CD4-positive, alpha-beta T cell (primary cell): ENCODE measurements at places on chromosomes 7 and 10.

DNA sequence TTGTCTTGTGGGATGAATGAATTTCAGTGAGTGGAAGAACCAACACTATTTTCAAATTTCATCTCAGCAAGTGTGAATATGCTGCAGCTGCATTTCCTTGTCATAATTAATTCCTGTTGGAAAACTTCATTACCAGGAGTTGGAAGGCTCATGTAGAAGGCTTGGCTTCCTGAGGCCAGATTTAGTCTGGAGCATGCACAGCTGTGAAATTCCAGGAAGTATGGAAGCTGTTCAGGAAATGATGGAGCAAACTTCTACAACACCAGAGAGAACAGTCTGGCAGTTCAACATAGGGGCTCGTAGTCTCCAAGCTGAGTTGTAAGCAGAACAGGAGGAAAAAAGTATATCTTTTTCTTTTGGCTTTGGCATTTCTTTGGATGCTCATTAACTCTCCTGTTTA lies 1439.9 kb upstream of the CELF2 start:
- no peak for DNase-seq

- DNase-seq, result no peak
Observed at GRCh38 chr10:6333086-6333485, 130.4 kb downstream of the PFKFB3 start.

DNA sequence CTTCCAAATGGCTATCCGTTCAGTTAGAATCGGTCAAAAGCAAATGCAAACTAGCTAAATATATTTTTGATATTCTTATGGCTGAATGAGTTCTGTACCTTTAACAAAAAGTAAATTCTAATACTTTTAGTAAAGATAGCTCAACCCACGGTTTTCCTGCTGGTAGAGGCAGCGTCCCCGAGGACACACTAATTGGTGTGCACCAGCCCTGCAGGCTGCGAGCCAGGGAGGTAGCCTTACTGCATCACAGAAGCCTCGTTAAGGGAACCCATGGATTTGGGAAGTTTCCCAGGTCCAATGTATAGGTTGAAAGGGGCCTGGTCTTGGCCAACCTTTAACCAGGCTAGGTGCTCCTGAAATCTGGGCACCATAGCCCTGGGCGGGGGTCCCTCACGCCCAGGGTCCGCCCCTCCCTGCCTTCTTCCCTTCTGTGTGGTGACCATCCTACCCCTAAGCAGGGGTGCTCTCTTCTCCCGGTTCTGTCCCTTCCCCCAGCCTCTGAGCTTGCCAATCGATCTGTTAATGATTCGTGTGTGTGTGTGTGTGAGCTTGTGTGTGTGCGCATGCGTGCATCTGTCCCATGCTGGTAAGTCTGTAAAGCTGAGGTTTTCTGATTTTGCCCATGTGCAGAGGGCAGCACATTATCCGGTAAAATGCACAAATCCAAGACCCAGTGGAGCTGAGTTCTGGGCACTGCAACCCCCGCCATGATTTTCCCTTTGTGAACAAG lies 191.7 kb downstream of the TCERG1L start:
- DNase-seq, result no peak

DNA sequence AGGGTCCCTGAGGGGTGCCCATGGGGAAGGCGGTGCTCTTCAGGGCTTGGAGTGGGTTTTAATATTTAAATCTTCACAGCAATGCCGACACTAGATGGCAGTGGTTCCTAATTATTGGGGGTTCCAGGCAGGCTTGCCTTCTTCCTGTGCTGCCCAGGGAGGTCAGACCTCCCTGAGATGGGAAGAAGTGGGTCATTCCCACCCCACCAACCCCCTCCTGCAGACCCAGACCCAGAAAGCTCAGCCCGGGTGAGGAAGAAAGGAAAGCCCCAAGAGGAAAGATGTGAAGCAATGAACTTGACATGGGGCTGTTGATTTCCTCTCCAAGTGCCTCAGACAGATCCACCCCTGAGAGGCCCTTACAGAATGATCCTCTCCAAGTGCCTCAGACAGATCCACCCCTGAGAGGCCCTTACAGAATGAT lies 85.1 kb upstream of the LANCL2 start:
- DNase-seq, result peak; percentile 44

GRCh38 chr7:26618898-26619297 lies 245.5 kb downstream of the SKAP2 start:
- no peak for DNase-seq

GRCh38 chr7:157415486-157415885 lies 78.7 kb downstream of the DNAJB6 start:
- DNase-seq, result no peak

- peak; percentile 17 for DNase-seq
Observed at GRCh38 chr7:1720326-1720725, 50.2 kb downstream of the ELFN1 start.

DNA sequence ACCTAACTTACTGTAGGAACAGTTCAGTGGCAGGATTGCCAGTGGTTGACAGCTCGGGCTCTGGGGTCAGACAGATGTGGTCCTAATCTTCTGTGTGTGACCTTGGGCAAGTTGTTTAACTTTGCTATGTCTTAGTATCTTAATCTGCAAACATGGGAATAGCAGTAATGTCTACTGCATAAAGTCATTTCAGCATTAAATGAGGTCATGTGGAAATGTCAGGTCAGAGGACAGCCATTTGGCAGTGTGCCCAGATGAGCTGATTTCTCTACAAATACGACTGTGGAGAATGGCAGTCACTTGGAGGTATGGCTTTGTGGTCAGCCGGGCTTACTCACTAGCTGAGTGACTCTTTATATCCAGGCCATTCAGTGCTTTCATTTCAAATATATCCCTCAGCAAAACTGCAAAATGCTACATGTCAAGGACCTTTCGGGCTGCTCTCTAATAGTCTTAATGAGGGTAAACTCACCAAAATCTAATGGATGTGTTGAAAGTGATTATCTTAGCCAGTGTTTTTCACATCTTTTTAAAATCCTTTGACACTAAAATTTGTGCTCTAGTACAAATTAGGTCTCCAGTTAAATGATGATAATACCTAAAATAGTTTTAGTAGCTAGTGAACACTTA lies 171.4 kb downstream of the ST7 start:
- DNase-seq, result peak; percentile 11

- DNase-seq, result no peak
Observed at GRCh38 chr10:75106242-75106641, 5.2 kb upstream of the SAMD8 start.

DNA sequence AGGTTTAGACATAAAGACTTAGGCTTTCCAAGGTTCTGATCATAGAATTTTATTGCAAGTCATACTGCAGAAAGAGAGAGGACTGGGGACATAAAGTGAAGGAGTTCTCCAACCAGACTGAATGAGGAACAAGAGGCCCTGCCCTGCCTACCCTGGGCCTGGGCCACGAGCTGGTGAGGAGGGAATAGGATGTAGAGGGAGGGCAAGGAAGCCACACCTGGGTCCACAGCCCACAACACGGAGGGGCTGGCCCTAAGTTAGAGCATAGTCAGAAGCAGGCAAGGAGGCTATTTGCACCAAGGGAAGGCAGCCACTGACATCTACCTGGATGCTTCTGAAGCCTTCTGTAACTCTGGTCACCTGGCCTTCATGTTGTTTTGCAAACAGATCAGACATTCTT lies 82.2 kb upstream of the CXCL12 start:
- no peak for DNase-seq
